ENCODE measurements at places on chromosomes 7 and 10. TPM values are rescaled to one million over a fixed set of nuclear protein-coding genes. Genes with fewer than 3 reads are reported as not detected.

GRCh38 chr10:96587264-96588059 lies 650 bp upstream of the TM9SF3 start:
- peak; percentile 83 for DNase-seq

Gene SPDYE16
- total RNA-seq, result not detected

Gene GNGT1
- not detected for total RNA-seq

Gene BMPER
- 0.70 TPM for total RNA-seq

Gene SPDYE5
- total RNA-seq, result not detected

DNA sequence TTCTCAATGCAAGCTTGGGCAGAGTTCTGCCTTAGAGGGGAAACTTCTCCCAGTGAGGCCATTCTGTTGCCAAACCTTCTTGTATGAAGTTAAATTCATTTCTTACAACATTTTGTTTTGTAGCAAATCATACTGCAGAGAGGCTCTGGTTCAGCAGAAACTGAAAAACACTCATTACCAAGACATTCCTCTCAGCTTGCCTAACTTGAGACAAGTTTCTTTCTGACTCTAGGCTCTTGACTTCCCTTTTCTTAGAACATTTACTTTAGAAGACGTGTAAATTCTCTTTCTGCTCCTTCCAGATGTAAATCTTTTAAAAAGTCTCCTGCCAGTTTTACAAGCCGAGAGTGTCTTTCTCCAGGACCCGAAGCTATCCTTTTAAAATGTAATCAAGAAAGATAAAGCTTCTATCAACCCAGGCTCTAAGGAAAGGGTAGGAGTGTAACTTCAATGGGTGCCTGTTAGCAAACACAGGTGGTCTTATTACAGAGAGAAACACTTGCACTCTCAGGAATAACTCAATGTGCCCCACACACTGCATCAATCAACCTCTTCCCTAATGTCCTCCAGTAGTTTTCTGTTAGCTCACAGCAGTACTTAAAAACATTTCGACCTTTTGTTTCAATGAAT lies 80.5 kb upstream of the TAS2R16 start:
- DNase-seq, result no peak

- no peak for DNase-seq
Observed at GRCh38 chr10:31075881-31076609, 44.4 kb upstream of the ZNF438 start.

Gene LRMDA
- 7.6 TPM for total RNA-seq

DNA sequence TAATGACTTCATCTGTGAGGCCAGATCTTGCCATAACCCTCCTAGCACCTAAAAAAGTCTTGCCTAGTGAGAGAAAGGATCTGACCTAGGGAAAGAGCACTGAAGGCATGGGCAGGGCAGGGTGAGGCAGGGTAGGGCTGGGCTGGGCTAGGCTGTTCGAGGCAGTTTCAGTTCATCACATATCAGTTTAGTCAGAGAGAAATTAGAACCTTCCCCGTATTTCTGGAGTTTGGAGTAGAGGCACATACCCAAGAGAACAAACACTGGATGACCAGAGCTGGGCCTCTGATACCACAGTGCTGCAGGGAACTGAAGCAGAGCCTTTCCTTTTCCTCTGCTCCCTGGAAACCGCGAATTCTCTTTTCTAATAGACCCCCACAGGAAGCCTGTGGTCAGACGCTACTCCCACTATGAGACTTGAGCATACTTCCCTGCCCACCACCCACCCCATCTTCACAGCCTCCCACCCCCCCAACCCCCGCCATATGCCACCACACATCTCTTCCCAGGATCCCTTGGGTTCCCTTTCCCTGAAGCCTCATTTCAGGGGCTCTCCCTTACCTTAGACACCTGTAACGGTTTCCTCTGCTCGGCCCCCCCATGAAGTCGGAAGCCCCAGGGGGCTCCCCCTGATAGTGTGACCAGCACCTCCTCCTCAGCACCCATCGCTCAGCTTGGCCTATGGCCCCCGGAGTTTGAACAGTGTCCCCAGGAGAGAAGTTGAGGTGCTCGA lies 406 bp downstream of the SYNPO2L start:
- no peak for DNase-seq

GRCh38 chr10:51700228-51700817 lies 928 bp upstream of the CSTF2T start:
- DNase-seq, result peak; percentile 42

DNA sequence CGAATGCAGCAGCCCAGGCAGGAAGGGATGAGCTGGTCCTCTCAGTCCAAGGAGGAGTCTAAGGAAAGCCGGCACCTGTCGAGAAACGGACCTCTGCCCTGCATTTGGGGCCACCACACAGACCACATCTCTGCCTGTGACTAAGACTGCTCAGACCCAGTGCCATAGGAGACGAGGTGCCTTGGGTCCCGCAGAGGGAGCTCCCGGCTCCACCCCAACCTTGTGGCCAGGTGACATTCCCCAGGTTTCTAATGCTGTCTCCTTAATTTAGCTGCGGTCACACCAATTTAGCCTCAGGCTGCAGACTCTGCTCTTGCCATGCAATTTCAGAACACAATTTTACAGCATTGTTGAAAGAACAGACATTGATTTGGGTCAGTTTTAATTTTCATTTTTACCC lies 22.8 kb upstream of the CRHR2 start:
- no peak for DNase-seq

Gene ASZ1
- not detected for total RNA-seq

DNA sequence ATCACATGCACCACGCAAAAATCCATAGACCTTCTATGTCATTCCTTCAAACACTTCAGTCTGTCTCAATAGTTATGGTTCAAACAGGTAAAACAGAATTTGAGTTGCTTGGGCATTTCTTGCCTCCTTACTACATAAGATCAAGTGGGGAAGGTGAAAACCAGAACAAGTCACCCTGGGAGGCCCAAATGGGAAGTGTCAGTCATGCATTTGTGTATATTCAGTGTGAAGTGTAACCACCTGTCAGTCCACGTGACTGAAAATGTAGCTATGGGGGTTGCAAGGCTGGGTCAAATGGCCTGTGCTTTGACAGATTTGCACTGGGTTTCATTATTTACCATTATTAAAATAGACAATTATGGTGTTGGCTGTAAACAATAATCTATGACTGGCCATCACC lies 176.6 kb upstream of the VIPR2 start:
- DNase-seq, result no peak

Gene WNT8B
- total RNA-seq, result not detected

GRCh38 chr7:6438427-6438826 lies 9.3 kb downstream of the DAGLB start:
- peak; percentile 85 for DNase-seq

- no peak for DNase-seq
Observed at GRCh38 chr7:7876419-7876818, 92.2 kb upstream of the GLCCI1 start.

Gene SPDYE1
- total RNA-seq, result not detected

Gene COBL
- total RNA-seq, result under 0.01 TPM

Measured in dermis blood vessel endothelial cell (primary cell).